ENCODE measurements at places on chromosomes 5 and 9.

DNA sequence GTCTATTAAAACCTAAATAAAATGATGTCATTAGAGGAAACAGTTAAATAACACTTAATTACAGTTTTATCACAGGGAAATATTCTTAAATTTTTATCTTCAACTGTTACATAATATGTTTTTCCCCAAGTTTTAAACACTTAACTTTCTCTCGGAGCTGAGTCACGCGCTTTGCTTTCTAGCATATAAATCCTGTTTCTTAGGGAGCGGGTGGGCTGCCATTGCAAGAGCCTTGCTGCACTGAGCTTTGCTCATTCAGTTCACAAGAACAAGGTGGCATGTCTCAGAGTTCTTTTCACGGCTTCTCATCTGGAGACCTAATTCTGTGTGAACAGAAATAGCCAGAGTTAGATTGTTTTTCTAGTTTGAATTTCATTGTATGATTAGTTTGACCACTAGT is 166.1 kb downstream of the ZSWIM6 start:
- no peak for DNase-seq

DNA sequence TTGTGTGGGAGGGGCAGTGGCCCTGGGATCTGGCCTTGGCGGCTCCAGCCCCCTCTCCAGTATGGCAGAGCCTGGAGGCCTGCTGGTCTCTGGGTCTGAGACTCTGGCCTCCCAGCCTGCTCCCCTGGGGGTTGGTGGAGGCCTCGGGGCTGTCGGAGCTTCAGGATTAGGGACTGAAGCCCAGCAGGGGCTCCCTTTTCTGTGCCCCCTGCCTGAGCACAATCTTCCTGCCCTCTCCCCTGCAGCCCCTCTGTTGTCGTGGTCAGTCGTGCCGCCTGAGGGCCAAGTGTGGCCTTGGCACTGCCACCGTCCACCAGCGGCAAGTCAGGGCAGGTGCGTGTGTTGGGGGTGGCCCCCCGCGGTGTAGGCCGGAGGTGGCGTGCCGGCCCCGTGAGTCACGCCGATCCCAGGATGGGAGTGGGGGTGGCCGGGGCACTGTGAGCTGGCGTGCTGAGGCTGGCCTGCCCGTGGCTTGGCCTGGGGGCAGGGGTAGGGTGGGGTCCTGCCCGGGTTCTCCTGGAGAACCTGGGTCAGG is 53.6 kb downstream of the RXRA start:
- DNase-seq = no peak

DNA sequence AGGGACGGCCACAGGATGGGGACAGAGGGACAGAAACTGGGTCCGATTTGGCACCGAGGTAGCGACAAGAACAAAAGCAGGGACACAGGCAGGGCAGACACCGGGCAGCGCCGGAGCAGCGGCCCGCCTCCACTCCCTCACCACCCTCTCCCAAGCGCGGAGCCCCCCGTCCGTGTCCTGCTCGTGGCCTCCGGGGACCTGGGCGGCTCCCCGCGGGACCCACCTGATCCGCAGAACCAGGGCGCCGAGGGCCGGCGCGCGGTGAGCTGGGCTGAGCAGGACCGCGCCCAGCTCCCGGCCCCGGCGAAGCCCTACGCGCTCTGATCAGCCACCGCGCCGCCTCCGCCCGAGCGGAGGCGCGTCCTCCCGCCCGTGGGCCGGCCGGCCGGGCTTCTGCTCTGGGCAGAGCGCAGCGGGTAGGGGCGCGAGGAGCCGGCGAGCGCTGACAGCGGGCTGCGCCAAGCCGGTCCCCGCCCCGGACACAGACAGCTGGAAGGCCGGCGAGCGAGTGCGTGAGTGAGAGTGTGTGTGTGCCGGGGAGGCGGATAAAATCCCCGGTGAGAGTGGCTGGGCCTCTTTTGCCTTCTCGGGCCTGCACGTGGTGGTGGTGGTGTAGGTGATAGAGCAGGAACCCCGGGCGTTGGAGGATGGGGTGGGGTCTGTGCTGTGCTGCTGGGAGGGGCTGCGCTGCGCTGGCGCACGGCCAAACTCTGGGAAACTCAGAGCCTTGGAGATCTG is at the start of gene GGTA1:
GGTA1 (minus strand) TSS at position 418 of the 738 bp plus-strand sequence. CDS start 31,922 bp downstream, outside the sequence.
- no peak for DNase-seq

- DNase-seq = no peak
These were observed 24.8 kb downstream of the NIPAL4 start for GRCh38 chr5:157484768-157485167.

DNA sequence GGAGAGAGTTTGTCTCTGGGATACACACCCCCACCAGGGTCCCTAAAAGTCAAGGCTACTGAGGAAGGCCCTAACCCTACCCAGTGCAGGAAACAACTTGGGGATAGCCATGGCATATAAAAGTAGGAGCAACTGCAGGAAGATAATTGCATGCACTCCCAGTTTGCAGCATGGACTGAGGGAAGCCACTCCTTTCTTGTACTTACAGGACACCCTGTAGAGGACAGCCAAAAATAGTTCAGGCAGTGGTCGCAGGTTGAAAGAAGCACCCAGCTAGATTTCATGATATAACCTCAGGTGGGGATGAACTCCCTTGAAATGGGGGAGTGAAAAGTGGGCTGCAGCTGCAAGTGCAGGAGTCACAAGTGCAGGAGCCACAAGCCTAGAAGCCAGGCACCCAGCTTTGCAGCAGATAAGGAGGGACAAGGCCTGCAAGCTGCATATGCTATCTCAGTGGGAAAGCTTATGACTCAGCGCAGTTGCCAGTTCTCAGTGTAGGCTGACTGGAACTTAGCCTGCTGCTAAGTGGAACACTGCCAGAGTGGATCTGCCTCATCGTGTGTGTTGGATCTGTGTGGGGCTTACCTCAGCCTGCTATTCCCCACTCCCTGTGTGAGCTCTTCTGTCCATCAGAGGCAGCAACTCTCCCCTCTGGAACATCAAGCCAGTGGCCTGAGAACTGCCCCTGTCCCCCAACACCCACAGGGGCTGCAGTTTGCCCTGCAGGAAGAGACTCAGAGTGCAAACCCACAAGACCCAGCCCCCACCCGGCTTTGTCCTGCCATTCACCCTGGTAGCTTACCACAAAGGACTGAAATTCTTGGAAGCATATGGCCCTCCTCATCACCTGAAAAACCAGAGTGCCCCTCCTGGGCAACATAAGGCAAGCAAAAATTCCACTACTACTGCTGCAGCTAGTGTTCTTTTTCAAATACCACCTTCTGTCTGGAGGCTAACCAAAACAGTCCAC is 42.7 kb downstream of the CYLC2 start:
- no peak for DNase-seq

- DNase-seq = no peak
These were observed 156.3 kb downstream of the ELAVL2 start for GRCh38 chr9:23669776-23670175.

DNA sequence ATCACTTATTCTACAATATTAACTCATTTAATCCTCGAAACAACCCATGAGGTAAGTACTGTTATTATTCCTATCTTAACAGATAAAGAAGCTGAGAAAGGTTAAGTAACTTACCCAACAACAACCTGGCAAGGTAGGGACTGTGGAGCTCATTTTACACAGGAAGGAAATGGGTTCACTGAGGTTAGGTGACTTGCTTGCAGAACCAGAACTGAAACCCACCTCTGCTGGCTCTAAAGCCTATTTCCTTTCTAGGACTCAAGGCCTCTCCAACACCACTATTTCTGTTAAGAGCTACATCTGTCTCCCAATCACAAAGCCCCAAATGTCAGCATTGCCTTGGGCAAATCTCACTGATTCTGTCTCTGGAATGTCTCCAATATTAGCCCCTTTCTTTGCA is 38.9 kb upstream of the IFNK start:
- no peak for DNase-seq

GRCh38 chr9:32703635-32704034 is 68.2 kb upstream of the TAF1L start:
- DNase-seq = no peak

DNA sequence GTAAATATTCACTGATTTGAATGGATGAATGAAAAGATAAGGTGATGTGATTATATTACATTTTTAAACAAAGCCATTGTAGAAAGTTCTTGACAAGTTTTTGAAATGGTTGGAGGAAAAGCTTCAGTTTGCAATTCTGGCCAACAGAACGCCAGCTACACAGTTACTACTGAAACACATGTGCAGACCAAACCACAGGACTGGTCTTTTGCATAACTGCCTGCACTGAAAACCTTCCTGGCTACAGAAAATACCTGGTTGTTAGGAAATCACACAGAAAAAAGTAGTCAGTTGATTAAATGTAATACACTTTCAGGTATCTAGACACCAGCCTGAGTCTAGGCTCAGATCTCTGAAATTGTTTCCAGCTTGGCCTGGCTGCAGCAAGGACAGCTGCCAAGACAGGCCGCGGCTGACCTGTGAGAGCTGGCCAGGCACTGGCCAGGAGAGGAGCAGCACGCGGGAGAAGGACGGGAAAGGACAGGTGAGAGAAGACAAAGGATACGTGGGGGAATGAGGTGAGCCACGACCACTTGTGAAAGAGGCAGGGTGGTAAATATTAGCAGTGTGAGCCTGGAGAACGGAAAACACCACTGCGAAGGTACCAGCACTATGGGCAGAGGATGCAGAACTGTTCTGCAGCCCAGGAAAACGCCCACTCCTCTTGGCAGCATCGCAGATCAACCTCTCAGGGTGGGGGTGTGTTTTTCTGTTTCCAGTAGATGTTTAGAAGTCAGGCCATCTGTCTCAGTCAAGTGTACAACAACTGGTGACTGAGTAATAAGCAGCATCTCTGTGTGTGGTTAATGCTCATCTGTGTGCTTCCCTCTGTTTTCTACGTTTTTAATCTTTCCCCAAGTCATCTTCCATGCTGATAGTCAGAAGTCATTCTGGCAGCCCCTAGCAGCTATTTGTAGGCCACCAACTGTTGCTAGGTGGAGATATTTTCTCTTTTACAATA is 137.4 kb downstream of the SCAMP1 start:
- DNase-seq = no peak

DNA sequence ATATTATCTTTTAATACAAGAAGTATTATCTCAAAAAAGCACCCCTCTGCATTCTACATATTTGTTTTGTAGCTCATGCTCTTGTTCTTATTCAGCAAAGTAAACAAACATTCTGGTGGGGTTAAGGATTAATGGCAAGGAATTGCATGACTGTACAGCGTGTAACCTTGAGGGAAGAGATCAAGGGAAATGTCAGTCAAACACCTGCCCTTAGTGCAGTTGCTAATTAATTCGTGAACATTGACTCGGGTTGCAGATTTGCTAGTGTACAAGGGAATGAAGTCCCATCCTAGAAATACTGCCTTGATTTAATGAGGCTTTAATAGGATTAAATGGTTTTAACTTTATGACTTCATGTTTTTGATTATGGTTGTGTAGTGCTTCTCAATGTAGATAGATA is 1758.1 kb downstream of the MAT2B start:
- DNase-seq = no peak

- DNase-seq = no peak
These were observed 17.8 kb upstream of the GLIS3 start for GRCh38 chr9:4317681-4318080.

DNA sequence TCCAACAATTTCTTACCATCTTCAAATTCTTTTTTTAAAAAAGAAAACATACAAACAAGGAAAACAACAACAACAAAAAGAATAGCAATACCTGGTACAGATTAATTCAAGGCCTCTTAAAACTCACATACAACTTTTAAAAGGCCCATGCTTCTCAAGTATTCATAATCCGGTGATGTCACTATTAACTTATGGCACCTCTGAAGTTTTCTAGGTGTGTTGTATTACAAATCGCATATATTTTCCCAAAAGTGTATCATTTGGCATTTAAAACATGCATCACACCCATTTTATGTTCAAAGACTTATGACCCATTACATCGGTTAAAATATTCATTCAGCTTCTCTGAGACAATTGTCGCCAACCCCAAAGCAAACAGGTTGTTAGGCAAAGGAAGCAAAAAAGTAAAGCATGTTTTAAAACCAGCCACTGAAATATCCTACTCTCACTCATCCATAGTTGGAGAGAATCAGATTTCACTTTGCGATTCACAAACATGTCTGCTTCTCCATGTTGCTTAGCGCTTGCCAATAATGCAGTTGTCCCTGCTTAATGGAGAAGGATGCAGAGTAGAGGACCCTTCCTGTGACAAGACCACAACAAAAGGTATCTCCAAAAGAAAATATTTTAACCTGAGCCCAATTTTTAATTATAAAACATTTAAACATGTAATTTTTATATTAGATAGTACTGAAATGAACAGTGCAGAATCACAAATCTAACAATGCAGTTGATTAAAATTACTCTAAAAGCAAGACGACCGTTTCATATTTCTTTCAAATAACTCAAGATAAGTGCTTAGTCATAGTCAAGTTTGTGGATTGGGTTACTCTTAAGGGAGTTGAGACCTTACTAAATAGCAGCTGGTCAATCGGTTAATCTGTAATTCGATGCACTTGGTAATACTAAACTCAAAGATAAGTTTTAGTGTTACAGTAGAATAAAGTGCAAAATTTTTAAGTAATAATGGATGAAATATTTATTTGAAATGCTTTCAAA is 1.6 kb downstream of the SKP1 start:
- DNase-seq = no peak

- no peak for DNase-seq
These were observed 950 bp upstream of the MSH3 start for GRCh38 chr5:80653502-80653901.

DNA sequence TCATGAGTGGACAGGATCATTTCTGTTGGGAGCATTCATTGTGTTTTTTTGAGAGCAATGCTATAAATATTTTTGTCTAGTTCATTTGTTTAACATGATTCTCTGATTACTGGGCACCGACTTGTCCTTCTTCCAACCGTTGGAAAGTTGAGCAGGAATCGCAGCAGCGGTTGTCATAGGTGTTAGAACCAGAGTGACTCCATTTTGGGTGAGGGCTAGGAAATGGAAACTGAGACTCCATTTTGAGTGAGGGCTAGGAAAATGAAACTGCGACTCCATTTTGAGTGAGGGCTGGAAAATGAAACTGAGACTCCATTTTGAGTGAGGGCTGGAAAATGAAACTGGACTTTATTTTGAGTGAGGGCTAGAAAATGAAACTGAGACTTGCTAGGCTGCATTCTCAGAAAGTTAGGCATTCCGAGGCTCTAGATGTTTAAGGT is 100.6 kb downstream of the ICE1 start:
- no peak for DNase-seq

DNA sequence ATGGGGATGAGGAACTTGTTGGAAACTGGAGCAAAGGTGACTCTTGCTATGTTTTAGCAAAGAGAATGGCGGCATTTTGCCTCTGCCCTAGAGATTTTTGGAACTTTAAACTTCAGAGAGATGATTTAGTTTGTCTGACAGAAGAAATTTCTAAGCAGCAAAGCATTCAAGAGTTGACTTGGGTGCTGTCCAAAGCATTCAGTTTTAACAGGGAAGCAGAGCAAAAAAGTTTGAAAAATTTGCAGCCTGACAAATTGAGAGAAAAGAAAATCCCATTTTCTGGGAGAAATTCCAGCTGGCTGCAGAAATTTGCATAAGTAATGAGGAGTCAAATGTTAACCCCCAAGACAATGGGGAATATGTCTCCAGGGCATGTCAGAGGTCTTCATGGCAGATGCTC is 682.3 kb upstream of the ST8SIA4 start:
- DNase-seq = no peak

- DNase-seq = no peak
These were observed 1.6 kb upstream of the OXCT1 start for GRCh38 chr5:41871852-41872251.

- no peak for DNase-seq
These were observed at the start of gene ADAMTSL2 for GRCh38 chr9:133534346-133535291. ADAMTSL2 (plus strand) TSS chr9:133534704; CDS start chr9:133536713, 2,009 bp downstream.

- no peak for DNase-seq
These were observed 33.5 kb upstream of the SPARC start for GRCh38 chr5:151720215-151720614.

GRCh38 chr5:111922344-111922743 is 165.3 kb upstream of the NREP start:
- DNase-seq = no peak
